RPMI7951 (cell line): ENCODE measurements at places on chromosomes 2 and 18. TPM values are rescaled to one million over a fixed set of nuclear protein-coding genes. Genes with fewer than 3 reads are reported as not detected.
A peak's percentile ranks its signal among the peaks of the same experiment; 100 is the strongest.

RIT2 gene
- total RNA-seq = not detected in 2 replicates

MDH1B gene
- total RNA-seq = 1.2 TPM in 2 replicates

MRPL30 gene
- 68.3 and 71.3 TPM in 2 replicates for total RNA-seq

TFCP2L1 gene
- total RNA-seq = under 0.01 TPM in 1 of 2 replicates, not detected in the other

M1AP gene
- total RNA-seq = 0.36 TPM in 1 of 2 replicates, not detected in the other

CFAP210 gene
- not detected in 2 replicates for total RNA-seq

UGT1A10 gene
- 0.29 TPM in 1 of 2 replicates, not detected in the other for total RNA-seq

ALKAL2 gene
- total RNA-seq = not detected in 2 replicates

SPATA3 gene
- not detected in 2 replicates for total RNA-seq

DNA sequence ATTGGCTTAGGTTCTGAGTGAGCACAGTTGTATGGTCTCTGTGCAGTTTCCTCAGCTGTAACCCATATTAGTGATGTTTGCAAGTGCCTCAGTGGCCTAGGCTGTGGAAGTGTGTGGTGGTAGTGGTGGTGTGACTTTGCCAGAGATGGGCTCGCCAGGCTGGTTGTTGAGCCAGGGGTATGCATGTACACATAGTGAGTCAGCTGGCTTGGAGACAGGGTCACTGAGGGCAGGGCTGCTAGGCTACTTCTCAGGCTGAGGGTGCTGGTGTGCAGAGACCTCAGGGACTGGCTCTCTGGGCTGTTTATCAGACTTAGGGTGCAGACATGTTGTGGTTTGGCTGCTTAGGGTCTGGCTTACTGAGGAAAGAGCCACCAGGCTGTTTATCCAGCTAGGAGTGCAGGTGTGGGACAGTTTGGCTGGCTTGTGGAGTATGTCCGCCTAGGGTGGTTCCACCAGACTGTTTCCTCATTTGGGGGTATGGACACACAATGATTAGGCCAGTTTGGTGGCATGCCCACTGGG lies 15.0 kb downstream of the APLF start:
- DNase-seq = peak; percentile 16

GRCh38 chr2:118496467-118496866 lies 351.0 kb downstream of the EN1 start:
- no peak for DNase-seq

GRCh38 chr2:86023366-86023712 lies 82.3 kb downstream of the POLR1A start:
- DNase-seq = no peak

- DNase-seq = no peak
These were observed 58.3 kb upstream of the KCNG2 start for GRCh38 chr18:79739440-79739778.

DNA sequence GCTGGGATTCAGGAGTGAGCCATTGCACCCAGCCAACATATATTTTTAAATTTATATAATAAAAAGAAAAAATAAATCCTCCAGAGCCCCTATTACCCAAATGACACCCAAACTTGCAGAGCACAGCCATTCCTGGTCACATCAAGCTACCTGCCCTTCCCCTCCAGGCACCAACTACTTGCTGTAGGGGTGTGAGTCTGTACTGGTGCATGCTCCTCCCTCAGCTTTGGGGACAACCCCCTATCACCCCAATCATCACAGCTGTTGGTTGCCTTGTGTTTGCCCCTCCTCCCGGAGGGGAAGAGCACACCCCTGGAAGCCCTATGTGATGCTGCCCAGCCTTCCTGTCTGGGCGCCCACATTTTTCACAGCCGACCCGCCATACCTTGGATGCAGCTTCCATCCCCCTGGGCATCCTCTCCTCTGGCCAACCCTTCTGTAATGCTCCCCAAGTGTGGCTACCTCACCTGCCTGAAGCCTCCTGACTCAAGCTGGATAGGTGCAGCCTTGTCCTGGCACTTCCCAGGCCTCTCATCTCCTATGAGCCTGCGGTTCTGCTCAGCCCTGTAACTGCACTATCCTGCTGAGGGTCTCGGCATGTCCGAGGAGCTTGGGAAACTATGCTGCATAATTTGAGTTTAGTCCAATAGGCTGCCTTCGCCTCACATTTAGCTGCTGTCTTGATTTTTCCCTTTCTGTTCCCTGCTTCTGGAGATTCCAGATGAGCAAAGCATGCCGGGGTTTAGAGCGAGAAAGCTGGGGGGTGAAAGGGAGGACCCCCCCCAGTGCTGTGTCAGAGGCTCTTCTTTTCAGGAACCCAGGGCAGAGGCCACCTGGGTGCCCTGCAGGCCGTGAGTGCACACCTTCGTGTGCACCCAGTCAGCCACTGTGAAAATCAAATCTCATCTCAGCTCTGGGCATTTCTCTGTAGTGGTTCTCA lies 27.2 kb downstream of the CHST10 start:
- DNase-seq = no peak

DNA sequence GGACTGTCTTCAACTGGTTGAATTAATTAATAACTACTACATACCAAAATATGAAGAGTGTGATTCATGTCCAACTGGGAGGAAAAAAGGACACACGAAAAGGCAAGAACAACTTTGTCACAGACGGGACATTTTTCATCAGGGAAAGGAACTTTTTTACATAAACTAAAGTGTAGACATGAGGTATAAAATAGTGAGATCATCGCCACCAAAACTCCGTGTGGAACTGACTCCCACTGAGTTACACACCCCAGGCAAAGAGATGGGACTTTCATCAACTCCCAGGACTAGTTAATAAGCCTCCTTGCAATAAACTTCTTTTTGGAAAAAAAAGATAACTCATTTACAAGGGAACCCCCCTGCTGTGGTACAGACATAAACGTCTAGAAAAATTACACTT lies 12.9 kb upstream of the NMI start:
- no peak for DNase-seq

- no peak for DNase-seq
These were observed 18.4 kb downstream of the NCKAP1 start for GRCh38 chr2:183019718-183020442.

GRCh38 chr2:150557020-150557600 lies 69.6 kb upstream of the RND3 start:
- peak; percentile 54 for DNase-seq

DNA sequence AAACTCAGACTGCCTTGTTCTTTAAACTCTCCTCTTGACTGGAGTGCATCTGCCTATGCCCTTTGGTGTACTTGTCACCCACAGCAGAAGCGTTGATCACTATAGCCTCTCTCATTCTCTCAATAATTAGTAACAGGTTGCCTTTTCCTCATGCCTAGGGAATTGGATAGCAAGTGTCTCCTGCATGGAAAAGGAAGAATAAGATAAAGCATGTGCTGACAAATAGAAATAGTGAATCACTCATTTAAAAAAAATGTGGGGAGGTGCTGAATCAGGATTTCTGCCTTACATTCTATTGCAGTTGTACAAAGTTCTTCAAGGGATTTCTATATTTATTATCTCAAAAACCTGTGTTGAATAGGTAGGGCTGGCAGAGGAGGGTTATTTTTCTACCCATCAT lies 323.0 kb downstream of the TXNL1 start:
- no peak for DNase-seq

DNA sequence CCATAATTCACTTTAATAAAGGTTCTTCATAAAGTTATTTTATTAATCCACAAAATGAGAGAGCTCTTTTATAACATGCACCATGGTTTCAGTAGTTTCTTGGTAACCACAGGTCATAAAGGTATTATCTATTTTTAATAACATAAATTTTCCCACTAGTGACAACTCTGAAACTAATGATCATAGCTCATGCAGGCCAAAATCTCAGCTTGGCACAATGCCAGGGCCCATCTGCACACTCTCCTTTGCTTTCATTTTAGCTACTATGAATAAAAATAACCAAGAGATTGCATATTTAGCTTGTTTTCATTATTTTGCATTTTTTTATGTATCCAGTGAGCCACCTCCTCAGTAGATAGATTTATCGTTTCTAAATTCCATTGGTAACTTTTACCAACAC lies 691.8 kb upstream of the CHAC2 start:
- no peak for DNase-seq

DNA sequence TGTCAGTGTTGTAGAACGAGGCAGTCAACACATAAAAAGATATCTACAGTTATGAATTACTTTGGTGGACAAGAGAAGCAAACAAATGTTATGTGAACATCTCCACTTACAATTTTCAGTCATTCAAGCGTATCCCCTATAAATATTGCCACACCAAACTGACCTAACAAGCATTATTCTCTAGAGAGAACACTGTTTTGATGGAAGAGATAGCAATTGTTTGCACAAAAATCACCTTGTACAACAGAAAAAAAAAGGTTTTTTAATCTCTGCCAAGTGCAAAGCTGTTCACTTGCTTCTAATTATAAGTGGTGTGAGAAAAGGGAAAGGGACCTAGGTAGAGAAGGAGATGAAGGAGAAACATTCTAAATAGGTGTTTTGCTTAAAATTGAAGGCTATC lies 33.8 kb downstream of the PID1 start:
- DNase-seq = no peak

GRCh38 chr18:70288851-70289328 lies at the start of gene SOCS6:
Gene SOCS6 (plus strand): TSS chr18:70289045. CDS start chr18:70324669, 35,624 bp downstream.
- DNase-seq = peak; percentile 74

GRCh38 chr2:195586062-195586714 lies 70.8 kb upstream of the SLC39A10 start:
- DNase-seq = no peak

DNA sequence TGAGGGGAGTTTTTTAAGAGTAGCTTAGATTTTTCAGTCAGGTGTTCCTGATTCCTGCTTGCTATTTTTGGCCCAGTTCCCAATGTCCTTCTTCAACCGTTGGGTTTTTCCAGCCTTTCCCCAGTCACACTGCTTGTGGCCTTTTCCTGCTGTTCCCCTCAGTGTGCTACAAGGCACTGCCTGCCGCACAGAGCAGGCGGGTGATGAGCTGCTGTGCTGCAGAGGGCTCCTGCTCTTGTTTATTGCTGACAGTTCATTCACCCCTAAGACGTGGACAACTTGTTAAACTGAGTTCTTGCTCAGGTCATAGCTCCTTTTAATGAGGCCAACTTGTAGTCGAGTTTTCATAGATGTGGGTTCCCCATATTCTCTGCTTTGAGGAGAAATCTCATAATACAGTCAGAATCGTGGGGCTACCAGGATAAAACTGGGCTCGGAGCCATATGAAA lies 20.6 kb downstream of the EIF4E2 start:
- peak; percentile 30 for DNase-seq

GRCh38 chr2:26492749-26493515 lies 15.0 kb upstream of the OTOF start:
- DNase-seq = no peak

- no peak for DNase-seq
These were observed 80.3 kb downstream of the THNSL2 start for GRCh38 chr2:88250404-88250803.

DNA sequence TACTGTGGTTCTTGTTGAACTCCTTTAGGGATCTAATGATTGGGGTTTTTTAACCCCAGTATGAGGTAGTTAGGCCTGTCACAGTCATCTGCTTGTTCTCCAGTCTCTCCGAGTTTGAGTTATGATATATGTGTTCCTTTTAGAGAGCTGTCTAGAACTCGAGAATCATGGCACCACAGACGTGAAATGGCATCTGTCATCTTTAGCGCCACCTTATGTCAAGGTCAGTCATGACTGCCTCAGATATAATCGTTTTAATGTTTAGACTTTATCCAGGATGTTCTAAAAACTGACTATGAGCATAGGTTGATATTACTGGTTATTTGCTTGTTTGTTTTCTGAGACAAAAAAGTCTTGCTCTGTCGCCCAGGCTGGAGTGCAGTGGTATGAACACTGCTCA lies 112.2 kb downstream of the CEP192 start:
- DNase-seq = no peak

DNA sequence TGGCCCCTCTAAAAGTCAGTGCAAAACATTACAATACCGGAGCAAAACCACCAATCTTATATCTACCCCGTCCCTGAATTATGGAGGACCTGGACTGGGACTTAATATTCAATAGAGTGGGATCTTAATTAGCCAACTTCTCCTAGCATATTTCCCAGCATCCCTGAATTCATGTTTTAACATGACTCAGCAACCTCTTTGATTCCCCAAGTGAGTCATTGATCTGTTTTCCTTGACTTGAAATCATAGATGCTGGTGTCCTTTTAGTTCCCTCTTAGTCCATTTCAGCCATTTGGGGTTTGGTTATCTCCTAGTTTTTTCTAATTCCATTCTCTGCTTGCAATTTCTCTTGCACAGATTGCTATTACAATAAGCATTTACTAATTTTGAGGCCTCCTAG lies 677.7 kb upstream of the CELF4 start:
- no peak for DNase-seq

- DNase-seq = no peak
These were observed 325.6 kb upstream of the FAM98A start for GRCh38 chr2:33924586-33925169.

DNA sequence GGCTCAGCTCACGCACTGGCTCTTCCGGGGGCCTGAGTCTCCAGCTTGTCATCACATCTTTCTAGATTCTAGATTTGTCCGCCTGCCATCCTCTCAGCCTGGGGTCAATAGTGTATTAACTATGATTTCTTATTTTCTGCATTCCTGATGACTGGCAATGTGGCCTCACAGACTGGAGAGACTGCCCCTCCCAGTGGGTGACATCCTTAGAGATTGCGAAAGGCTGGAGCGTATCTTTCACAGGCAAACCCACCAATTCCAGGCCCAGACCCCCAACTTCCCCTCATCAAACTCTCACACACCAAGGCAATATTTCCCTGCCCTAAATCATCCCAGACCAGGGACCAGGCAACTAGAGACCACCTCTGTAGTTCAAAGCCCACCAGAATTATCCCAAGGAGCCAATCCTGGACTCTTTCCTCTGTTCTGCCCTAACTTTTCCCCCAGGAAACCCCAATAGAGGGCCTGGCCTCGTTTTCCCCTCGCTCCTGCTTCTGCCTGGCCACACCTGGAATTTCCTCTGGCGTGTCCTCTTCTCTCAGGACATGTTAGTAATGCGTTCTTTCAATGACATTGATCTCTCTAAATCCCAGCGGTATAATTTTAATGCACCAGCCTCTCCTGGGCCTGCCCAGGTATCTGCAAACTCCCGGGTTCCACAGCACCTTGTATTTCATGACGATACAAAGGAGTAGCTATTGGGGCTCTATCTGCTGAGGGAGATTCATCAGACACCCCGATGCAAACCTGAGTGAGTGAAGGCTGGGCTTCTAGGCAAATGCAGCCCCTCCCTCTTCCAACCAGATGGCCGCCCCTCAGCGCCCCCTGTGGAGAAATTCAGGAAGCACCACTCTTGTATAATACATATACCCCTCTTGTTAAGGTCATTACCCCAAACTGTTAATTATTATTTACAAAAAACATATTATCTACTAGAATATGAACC lies 2.4 kb upstream of the KCNF1 start:
- DNase-seq = no peak
